Ureter (tissue), 1 donor: ENCODE measurements at places on chromosomes 16 and 17. TPM values are rescaled to one million over a fixed set of nuclear protein-coding genes. Genes with fewer than 3 reads are reported as not detected.

- no peak for DNase-seq
Measured at GRCh38 chr17:78659546-78659945, 82.3 kb upstream of the DNAH17 start.

GRCh38 chr17:65398040-65398787 lies 163.2 kb downstream of the AXIN2 start:
- no peak for DNase-seq

The ASB16 gene
- total RNA-seq: 0.36 TPM

DNA sequence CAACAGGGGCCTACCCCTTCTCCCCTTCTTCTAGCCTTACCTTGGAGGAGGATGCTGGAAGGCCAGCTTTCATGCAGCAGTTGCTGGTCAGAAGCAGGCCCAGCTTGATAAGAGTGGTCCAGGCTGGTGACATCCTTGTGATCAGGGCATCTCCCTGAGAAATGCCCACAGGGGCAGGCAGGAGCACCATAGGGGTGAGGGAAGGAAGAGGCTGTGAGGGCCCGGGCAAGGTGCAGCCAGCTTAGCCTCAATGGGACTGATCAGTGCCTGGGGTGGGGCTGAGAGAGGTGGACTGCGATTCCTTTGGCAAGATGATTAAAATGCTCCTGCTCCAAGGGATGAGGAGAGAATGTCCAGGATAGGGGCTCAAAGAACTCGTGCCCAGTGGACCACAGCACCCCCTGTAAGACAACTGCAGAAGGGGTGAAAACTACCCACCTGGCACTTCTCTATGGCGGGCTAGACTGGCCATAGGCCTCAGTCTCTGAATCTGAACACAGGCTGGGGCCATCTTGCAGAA lies 9.5 kb upstream of the GALK1 start:
- no peak for DNase-seq

The CES1 gene
- 56.8 TPM for total RNA-seq

DNA sequence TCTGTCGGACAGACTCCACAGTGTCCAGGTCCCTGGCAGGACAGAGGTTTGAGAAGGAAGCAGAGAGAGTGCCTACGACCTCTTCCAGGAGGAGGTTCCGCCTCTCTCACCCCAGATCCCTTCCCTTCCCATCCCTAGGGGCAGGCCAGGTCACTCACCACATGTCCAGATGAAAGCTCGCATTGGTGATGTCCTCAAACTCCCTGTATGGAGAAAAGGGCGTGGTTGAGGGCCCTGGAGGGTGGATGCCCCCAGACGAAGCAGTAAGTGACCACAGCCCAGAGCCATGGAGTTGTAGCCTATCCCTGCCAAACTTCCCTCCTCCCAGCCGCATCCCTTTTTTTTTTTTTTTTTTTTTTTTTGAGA lies 3.4 kb downstream of the UNC13D start:
- DNase-seq: no peak

- DNase-seq: no peak
Measured at GRCh38 chr16:81376880-81377279, 62.1 kb downstream of the GAN start.

DNA sequence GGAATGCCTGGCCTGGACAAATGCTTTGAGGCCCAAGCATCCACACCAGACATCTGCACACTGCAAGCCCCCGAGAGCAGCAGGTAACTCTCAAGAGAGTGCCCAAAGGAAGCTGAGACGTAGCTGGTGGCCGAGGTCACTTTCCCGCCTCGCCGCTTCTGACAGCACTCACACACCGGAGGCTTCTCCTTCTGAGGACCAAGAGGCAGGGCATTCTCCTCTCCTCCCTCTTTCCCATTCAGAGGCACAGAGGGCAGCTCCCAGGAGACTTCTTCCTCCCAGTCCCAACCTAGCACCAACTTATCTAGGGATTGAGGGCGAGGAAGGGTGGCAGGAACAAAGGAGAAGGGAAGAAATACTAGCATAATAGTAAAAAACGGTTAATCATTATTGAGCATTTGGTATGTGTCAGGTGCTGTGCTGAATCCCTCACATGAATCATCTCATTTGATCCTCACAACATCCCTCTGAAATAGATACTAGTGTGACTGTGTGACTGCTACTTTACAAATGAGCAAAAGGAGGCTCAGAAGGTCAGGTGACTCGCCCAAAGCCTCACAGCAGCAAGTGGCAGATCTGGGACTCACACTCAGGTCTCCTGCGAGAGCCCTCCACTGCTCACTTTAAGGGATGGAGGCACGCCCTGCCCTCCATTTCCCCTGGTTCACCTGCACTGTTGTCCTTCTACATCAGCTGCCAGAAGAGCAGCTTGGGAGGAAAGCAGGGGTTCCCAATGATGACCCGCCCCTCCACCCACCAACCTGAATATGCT lies 41.8 kb downstream of the MYO18A start:
- DNase-seq: no peak

- no peak for DNase-seq
Measured at GRCh38 chr17:1179818-1180742, at the start of gene ABR. ABR (minus strand) TSS chr17:1179981; CDS start chr17:1179727, 254 bp downstream.

DNA sequence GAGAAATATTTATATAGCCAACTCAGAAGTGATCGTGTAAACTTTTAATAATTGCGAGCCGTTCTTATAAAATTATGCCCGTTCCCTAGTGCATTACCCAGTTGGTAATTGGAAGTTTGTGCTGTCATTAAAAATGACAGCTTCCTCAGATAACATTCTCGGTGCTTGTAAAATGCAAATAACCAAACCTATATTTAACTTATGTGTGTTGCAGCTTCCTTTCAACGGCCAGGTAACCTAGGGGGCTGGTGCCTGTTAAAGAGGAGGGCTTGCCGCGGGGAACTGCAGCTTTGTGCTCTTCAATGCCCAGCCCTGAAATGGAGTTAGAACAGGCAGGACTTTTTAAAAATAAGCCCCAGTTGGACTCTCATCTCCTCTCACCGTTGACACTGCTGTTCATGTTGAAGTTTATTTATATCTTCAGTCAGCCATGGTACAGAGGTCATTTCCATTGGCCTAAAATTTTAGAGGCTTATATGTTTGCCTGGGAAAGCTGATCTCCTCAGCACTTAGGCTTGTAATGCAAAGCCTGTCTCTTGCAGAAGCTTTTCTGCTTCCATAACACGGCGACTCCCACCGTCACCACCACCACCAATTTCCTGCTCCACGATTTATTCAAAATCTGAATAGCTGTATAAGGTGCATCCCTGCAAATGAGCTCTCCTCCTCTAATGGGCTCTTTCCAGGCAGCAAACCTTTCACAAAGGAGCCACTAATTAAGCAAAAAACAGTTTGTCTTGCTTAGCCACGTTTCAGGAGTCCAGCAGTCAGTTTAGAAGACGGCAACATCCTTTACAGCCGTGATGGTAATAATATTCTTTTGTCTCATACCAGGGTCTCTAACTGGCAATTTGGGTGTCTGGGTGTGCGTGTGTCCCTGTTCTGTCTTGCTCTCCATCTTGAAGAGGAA lies 74.7 kb downstream of the RPA1 start:
- no peak for DNase-seq

DNA sequence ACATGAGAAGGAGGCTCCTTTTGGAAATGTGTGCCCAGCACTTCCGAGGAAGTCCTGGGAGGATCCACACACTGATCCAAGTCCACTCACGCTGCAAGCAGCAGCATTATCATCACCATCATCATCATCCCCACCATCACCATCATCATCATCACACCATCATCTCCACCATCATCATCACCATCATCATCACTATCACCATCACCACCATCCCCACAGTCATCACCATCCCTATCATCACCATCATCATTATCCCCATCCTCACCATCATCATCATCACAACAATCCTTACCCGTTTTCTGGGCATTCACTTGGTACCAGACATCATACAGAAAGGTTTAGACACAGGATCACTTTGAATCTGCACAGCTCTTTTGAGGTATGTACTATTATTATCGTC lies 47.8 kb upstream of the ACSF3 start:
- no peak for DNase-seq
